ENCODE measurements at places on chromosomes 1 and 21.

- no peak overlapping the region for H3K27ac ChIP-seq
- H3K4me1 ChIP-seq, result peaks cover 11% of the 10 kb centered on the region
- no peak for DNase-seq
- H3K27me3 ChIP-seq, result peaks cover 36% of the 10 kb centered on the region
- H3K36me3 ChIP-seq, result no peaks in the 10 kb centered on the region
Measured at GRCh38 chr1:154744352-154745035, 125.6 kb downstream of the KCNN3 start.

GRCh38 chr1:69657971-69658370, 90.2 kb downstream of the LRRC7 start:
- no peak overlapping the region for H3K27ac ChIP-seq
- no peak overlapping the region for H3K4me3 ChIP-seq
- H3K27me3 ChIP-seq, result no peaks in the 10 kb centered on the region
- no peaks in the 10 kb centered on the region for H3K36me3 ChIP-seq
- DNase-seq, result no peak
- no peaks in the 10 kb centered on the region for H3K4me1 ChIP-seq

- H3K4me1 ChIP-seq, result peaks cover 21% of the 10 kb centered on the region
- H3K27me3 ChIP-seq, result no peaks in the 10 kb centered on the region
- DNase-seq, result no peak
- H3K36me3 ChIP-seq, result peaks cover 37% of the 10 kb centered on the region
- no peak overlapping the region for H3K27ac ChIP-seq
Measured at GRCh38 chr1:178918955-178919354, 48.1 kb upstream of the ANGPTL1 start.

DNA sequence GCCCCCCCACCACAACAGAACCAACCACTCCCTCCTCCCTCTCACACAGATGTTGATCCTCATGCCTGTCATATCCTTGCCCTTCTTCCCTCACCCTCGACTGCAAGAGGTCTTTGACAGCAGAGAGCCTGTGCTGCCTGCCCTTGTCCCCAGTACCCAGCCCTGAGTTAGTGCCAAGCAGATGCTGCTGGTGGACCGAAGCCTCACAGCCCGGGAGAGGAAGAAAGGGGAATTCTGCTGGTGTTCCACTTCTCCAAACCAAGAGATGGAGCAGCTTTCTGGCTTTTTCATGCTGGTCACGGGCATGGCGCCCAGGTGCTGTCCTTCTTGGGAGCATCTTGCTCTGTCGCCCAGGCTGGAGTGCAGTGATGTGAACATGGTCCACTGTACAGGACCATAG, 69.1 kb downstream of the SLC66A1 start:
- no peak overlapping the region for H3K4me3 ChIP-seq
- peaks cover 2% of the 10 kb centered on the region for H3K4me1 ChIP-seq
- DNase-seq, result no peak
- H3K27ac ChIP-seq, result no peak overlapping the region
- H3K27me3 ChIP-seq, result no peaks in the 10 kb centered on the region

GRCh38 chr21:45853703-45854342, 127.7 kb upstream of the COL6A1 start:
- no peak overlapping the region for H3K4me3 ChIP-seq
- H3K4me1 ChIP-seq, result peaks cover 4% of the 10 kb centered on the region
- H3K27me3 ChIP-seq, result peaks cover 12% of the 10 kb centered on the region

DNA sequence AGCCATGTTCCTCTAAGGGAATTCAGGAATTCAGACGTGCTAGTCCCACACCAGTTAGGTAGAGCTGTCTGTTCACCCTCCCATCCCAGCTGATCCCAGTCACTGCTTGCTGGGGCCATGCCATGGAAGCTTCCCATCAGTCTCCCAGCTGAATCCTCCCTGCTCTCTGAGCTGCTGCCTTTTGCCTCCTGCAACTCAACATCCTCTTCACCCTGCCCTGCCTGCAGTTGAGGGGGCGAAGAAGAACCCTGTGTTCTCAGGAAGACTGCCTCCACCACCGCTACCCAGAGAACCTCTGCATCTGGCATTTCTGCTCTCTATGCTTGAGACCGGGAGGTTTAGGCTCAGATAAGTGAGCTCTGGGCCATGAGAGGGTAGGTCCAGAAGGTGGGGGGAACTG, 16.2 kb downstream of the CDCA8 start:
- H3K27ac ChIP-seq, result no peak overlapping the region
- DNase-seq, result no peak
- H3K27me3 ChIP-seq, result no peaks in the 10 kb centered on the region
- H3K4me1 ChIP-seq, result no peaks in the 10 kb centered on the region

DNA sequence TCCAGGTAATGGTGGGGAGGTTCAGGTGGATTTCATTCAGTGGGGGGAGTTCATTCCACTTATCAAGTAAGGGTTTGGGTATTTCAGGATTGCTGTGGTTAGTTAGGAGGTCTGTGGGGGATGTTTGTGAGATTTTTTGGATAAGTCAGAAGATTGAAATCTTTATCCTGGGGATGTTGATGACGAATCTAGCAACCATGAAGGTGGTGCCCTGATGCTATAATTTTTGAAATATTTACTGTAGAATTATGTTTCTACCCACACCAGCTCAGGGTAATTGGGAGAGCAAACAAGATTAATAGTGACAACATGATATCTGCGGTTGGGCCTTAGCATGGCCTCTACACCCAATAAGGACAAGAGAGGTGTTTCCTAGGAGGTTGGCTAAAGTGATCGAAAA, 28.3 kb downstream of the SUCO start:
- H3K27ac ChIP-seq, result no peak overlapping the region
- no peak for DNase-seq
- H3K27me3 ChIP-seq, result no peaks in the 10 kb centered on the region
- no peak overlapping the region for H3K4me3 ChIP-seq

- peaks cover 28% of the 10 kb centered on the region for H3K36me3 ChIP-seq
- no peaks in the 10 kb centered on the region for H3K27me3 ChIP-seq
- no peak overlapping the region for H3K4me3 ChIP-seq
- no peak for DNase-seq
Measured at GRCh38 chr1:51445351-51446090, 73.5 kb downstream of the EPS15 start.

DNA sequence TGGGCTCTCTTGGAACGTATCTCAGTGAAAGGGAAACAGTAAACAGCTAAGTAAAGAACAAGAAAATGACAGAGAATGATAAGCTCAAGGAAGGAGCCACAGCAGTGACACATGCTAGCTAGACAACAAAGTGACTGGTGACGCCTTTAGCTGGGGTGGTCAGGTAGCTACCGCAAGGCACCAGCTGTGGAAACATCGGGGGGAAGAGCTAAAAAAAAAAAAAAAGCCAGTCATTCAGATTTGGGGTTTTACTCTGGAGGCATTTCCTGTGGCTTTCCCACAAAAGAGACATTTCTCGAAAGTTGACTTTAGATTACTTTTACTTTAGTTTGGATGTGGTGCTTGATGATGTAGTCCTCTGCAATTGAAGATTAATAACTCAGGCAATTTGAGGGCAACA, 2.1 kb downstream of the FHAD1 start:
- H3K36me3 ChIP-seq, result no peaks in the 10 kb centered on the region
- no peak overlapping the region for H3K4me3 ChIP-seq
- no peak overlapping the region for H3K27ac ChIP-seq
- H3K27me3 ChIP-seq, result peaks cover 23% of the 10 kb centered on the region
- no peak for DNase-seq

GRCh38 chr1:227895828-227896685, 51.7 kb downstream of the WNT9A start:
- H3K4me1 ChIP-seq, result peaks cover 4% of the 10 kb centered on the region
- H3K4me3 ChIP-seq, result no peak overlapping the region
- no peaks in the 10 kb centered on the region for H3K36me3 ChIP-seq
- peak; percentile 9 for DNase-seq

DNA sequence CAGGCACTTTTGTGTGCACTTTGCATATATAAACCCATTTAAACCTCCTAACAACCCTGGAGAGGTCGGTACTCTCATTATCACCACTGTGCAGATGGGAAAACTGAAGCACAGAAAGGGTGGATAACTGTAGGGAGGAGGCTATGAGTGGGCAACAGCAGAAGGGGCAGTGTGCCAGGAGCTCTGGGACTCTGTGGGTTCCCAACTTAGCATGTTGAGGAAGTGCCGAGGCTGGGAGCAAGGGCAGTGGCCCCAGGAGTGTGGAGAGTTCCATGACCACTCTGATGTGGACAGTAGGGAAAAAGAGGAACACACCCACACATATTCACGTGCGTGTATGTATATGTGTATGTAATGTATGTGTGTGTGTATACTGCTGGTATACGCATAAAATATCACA, 25.7 kb upstream of the KCNC4 start:
- H3K27me3 ChIP-seq, result peaks cover 13% of the 10 kb centered on the region
- H3K36me3 ChIP-seq, result no peaks in the 10 kb centered on the region
- no peaks in the 10 kb centered on the region for H3K4me1 ChIP-seq
- no peak overlapping the region for H3K27ac ChIP-seq
- DNase-seq, result no peak

- no peak overlapping the region for H3K4me3 ChIP-seq
- no peak overlapping the region for H3K27ac ChIP-seq
- DNase-seq, result no peak
Measured at GRCh38 chr1:215166886-215167285, 84.3 kb downstream of the KCNK2 start.

DNA sequence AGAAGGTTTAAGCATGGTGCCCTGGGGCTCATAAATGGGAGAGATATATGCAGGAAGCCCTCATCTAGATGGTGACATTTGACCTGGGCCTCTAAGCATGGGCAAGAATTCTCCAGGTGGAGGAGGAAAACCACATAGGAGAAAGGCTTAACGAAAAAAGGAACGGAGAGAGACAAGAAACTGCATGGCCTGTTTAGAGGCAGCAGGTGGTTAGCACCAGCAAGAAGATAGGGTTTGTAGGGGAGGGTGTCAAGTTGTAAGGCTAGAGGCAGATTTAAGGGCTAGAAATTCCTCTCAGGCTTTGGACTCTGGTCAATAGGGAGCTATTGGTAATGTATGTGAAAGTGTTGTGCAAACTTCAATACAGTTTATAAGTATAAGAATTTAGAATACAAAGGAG, 8.2 kb upstream of the MAPKAPK2 start:
- DNase-seq, result no peak
- H3K4me3 ChIP-seq, result no peak overlapping the region
- peaks cover 30% of the 10 kb centered on the region for H3K4me1 ChIP-seq
- no peaks in the 10 kb centered on the region for H3K27me3 ChIP-seq

GRCh38 chr1:57824535-57824934, 400.7 kb upstream of the DAB1 start:
- no peak overlapping the region for H3K27ac ChIP-seq
- no peak overlapping the region for H3K4me3 ChIP-seq
- H3K4me1 ChIP-seq, result no peaks in the 10 kb centered on the region

DNA sequence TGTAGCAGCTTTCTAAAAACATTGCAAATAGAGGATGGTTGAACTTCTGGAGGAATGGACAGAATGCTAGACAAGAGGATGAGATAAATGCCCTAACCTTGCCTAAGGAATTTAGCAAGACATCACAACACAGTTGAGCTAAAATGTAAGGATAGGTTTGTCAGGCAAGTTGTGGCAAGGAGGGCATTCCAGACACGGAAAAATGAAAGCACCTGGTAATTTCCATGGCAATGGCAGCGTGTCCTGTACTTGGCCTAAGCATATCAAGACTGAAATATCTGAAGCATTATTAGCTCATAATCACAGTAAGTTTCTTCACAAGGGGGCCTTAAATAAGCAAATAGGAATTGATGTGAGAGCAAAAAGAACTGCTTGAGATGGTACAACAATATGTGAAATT, 105.1 kb upstream of the USP25 start:
- no peaks in the 10 kb centered on the region for H3K36me3 ChIP-seq
- peaks cover 7% of the 10 kb centered on the region for H3K27me3 ChIP-seq
- no peak overlapping the region for H3K27ac ChIP-seq
- DNase-seq, result no peak
- H3K4me3 ChIP-seq, result no peak overlapping the region
- H3K4me1 ChIP-seq, result no peaks in the 10 kb centered on the region

GRCh38 chr1:205248793-205249601, 21.3 kb downstream of the TMCC2 start:
- H3K27me3 ChIP-seq, result no peaks in the 10 kb centered on the region
- DNase-seq, result no peak
- no peak overlapping the region for H3K27ac ChIP-seq
- no peaks in the 10 kb centered on the region for H3K4me1 ChIP-seq
- H3K4me3 ChIP-seq, result no peak overlapping the region

DNA sequence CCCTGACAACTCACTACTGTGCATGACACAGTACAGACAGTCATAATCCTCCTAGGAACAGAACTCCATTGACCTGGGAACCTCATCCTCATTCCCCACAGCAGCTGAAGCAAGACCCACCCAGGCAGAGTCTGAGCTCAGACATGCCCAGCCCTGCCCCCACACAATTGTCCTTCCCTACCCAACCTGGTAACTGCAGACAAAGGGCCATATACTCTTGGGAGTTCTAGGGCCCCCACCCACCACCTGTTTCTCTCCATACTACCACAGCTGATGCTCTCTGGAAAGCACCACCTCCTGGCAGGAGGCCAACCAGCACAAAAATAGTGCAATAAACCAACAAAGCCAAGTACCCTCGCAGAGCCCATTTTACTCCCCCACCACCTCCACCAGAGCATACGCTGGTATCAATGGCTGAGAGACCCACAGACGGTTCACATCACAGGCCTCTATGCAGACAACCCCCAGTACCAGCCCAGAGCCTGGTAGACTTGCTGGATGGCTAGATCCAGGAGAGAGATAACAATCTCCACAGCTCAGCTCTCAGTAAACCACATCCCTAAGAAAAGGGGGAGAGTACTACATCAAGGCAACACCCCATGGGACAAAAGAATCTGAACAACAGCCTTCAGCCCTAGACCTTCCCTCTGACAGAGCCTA, 159.7 kb upstream of the CXADR start:
- H3K4me1 ChIP-seq, result no peaks in the 10 kb centered on the region
- H3K36me3 ChIP-seq, result peaks cover 1% of the 10 kb centered on the region
- H3K27me3 ChIP-seq, result peaks cover 6% of the 10 kb centered on the region
- no peak for DNase-seq
- no peak overlapping the region for H3K4me3 ChIP-seq
